Stimulated activated CD8-positive, alpha-beta memory T cell treated with anti-CD3 and anti-CD28 coated beads, Interleukin-12 subunit alpha, Interleukin-12 subunit beta, amount 100 ng/mL, for 1 hour (primary cell): ENCODE measurements at places on chromosomes 16 and 17.

DNA sequence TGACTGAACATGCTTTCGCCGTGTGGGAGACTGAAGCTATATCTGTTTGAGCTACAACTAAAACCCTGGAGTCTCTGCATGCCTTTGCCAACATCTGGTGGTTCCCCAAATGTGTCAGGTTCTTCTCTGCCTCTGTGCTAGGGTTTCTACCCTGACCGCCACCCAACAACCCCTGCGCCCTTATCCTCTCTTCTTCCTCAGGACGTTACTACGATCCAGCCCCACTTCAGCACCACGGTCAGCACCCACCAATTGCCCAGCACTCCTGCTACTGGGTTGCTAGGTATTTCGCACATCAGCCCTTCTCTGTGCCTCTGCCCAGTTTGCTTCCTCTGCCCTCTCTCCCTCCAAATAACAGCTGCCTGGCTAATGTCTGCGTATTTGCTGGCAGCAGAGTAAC lies 106.3 kb upstream of the HSBP1 start:
- DNase-seq, result no peak

- DNase-seq, result no peak
These were observed 22.4 kb upstream of the DYNLRB2 start for GRCh38 chr16:80518436-80518835.

GRCh38 chr17:82729479-82730260 lies 5.7 kb upstream of the FN3K start:
- no peak for DNase-seq

GRCh38 chr16:56340864-56341365 lies 84.4 kb downstream of the AMFR start:
- DNase-seq, result no peak

DNA sequence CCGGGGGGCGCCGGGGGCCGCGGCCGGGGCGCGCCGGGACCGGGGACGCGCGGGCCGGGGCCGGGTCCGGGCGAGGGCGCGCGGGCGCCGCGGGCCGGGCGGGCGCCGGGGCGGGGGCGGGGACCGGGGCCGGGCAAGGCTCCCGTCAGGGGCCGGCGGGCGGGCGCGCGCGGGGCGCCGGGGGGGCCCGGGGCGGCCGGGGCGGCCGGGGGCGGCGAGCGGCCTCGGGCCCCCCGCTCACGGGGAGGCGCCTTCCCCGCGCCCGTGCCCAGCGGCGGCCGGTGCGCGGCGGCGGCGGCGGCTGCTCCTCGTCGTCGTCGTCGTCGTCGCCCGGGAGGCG lies 563 bp downstream of the ZCCHC14 start:
- no peak for DNase-seq

DNA sequence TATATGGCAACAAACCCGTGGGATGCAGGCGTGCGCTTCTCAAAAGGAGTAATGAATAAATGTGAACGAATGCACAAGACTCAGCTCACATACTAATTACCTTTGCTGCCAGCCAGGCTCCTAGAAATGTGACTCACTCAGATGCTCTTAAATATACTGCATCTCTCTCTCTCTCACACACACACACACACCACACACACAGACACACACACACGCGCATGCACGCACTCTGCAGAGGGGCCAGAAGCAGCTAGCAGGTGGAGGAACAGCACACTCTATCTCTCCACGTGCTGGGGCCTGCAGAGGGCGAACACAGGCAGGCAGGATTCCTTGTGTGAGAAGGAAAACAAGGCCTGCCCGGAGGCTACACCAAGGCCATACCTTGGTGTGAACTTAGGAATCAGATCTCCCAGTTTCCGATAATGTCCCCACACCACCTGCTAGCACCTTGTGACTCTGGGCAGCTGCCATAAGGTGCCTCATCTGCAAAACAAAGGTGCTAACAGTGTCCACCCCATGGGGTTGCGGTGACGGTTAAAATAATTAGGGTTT lies 5.3 kb downstream of the GPRC5B start:
- no peak for DNase-seq

DNA sequence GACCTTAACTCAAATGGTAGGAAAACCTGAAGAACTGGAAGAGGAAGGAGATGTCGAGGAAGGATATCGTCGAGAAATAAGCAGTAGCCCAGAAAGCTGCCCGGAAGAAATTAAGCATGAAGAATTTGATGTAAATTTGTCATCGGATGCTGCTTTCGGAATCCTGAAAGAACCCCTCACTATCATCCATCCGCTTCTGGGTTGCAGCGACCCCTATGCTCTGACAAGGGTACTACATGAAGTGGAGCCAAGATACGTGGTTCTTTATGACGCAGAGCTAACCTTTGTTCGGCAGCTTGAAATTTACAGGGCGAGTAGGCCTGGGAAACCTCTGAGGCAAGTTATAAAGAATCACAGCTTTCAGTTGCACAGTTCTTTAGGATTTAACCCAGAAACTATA lies 15.5 kb downstream of the ERCC4 start:
- no peak for DNase-seq

DNA sequence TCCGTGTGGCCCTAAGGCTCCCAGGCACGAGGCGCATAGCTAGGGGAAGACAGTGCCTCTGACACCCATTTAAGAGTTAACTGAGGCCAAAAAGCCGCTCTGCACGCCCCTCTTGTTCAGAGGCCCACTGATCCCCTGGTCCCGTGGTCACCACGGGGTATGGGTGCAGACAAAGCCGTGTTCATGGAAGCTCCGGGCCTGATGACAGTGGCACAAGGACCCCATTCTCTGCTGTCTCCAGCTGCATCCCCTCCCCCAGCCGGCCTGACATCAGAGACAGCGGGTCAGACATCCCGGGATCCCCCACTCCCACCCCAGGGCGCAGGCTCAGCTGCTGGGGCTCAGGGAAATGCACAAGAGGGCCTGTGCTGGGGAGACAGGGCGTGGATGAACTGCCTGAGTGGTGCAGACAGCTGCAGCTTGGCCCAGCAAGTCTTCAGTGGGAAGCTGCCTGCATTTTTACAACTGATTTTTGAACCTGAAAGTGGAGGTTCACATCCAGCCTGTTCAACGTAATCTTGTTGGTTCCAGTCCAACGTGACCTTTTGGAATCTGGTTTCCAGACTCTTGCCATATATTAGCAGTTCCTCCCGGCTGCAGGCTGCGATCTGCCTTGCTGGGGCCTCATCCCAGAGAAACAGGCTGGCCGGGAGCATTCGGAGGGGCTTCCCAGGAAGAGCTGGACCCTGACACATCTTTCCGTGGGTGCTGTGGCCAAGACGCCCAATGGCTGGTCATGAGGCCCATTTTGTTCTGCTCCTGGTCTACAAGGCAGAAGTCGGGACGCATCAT lies 9.7 kb upstream of the BAHCC1 start:
- DNase-seq, result no peak

DNA sequence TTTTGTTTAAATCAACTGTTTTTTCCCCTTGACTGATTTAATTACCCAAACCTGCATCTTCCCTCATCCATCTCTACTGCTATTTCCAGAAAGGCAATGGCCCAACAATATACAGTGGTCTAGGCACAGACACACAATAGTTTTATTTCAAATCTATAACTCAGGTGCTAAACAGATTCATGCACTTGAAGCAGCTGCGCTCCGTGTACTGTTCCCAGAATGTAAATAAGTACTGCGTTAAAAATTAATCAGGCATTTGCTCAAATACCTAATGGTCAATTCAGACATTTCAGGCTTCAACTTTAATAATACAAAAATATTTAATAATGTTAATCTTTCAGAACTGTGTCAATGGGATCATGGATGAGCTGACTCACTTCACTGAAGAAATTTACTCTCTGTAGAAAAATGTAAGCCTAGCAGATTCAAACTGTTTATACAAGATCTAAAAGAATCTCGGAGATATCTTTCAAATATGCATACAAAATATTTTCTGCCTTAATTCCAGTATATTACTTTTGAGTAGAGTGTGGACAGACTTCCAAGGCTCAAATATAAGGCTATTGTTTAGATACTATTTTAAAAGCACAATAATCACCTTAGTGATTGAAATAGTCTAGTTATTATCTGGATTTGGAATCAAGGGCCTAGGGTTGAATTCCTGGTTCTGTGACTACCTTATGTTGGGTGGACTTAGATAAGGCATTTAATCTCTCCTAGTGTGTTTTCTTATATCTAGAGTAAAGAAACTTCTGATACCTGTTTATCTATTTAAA lies 97.4 kb upstream of the PSMD7 start:
- DNase-seq, result no peak

DNA sequence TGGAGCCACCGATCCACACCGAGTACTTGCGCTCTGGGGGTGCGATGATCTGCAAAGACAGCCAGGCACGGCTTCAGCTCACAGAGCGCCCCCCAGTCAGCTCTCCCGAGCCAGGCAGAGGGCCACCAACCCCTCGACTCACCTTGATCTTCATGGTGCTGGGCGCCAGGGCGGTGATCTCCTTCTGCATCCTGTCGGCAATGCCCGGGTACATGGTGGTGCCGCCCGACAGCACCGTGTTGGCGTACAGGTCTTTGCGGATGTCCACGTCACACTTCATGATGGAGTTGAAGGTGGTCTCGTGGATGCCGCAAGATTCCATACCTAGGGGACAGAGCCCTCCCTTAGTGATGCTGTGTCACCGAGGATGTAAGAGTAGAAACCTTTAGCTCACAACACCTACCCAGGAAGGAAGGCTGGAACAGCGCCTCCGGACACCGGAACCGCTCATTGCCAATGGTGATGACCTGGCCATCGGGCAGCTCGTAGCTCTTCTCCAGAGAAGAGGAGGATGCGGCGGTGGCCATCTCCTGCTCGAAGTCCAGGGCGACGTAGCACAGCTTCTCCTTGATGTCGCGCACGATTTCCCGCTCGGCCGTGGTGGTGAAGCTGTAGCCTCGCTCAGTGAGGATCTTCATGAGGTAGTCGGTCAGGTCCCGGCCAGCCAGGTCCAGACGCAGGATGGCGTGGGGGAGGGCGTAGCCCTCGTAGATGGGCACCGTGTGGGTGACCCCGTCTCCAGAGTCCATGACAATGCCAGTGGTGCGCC lies 1.6 kb downstream of the ACTG1 start:
- DNase-seq, result peak; percentile 10

DNA sequence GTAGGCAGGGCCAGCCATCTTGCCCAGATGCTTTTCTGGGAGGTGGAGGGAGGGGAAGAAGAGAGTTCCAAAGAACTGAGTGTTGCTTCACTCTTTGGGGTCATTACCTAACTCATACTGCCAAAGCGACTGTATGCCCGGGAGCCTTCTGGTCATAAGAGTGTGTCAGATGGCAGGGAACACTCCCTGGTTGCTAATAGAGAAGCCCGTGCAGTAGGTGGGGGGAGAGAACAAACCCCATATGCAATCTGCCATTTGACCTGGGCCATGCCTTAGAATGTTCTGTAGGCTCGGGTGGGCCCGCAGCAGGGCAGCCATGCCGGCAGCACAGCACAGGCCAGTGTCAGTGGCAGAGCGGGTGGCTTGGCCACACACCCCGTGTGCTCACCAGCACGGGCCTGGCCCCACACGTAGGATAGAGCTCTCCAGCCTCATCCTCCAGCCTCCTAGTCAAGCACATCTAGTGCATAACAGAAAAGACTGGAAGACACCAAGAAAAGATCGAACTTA lies 120.5 kb downstream of the SOCS1 start:
- DNase-seq, result no peak

- no peak for DNase-seq
These were observed 242.6 kb downstream of the XYLT1 start for GRCh38 chr16:17228048-17228707.

- DNase-seq, result no peak
These were observed 1.6 kb downstream of the TPPP3 start for GRCh38 chr16:67391424-67392300.

GRCh38 chr16:64312980-64313379 lies 808.9 kb downstream of the CDH11 start:
- DNase-seq, result no peak

GRCh38 chr17:7290685-7291084 lies 3.8 kb downstream of the YBX2 start:
- DNase-seq, result no peak

DNA sequence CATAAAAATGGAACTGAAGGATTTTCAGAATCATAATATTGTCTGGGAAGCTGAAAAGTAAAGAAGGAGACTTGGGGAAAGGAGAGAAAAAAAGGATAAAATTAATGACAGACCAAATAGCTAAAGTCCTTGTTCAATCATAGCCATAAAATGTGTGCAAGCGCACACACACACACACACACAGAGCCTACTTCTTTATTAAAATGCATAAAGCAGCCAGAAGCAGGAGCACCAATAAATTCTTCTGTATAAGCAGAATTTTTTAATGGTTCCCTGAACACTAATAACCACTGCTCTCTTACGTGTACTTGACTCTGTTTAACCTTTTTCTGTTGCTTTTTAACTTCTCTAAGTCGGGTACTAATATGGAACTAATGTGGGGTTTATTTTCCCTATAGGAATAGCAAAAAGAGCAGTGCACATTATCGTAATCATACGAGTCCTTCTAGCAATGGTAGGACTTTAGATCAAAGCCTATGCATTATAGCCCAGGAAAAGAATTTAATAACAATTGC lies 131.0 kb upstream of the PSMD7 start:
- DNase-seq, result no peak

- no peak for DNase-seq
These were observed 593 bp downstream of the CDIPT start for GRCh38 chr16:29862383-29862883.

- DNase-seq, result no peak
These were observed 180.2 kb downstream of the RPTOR start for GRCh38 chr17:80724775-80725266.

- no peak for DNase-seq
These were observed 53.0 kb downstream of the SF3B3 start for GRCh38 chr16:70576431-70577255.

DNA sequence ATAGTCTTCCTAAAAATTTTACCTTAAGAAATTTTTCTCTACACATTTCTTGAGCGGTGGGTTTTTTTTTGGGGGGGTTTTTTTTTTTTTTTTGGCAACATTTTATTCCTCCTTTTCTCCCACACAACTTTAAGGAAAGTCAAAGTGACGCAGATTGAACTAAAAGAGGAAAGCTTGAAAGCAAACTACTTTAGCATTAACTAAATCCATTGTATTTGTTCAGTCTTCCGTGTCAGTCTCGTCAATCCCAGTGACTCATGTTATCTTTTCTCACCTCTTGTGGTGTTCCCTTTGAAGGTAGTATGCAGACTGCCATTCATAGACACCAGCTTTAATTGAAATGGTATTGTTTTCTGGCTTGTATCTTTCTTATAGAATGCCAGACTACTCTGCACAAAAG lies 39.3 kb downstream of the TADA2A start:
- no peak for DNase-seq

GRCh38 chr16:76193906-76194615 lies 83.1 kb upstream of the CNTNAP4 start:
- no peak for DNase-seq

DNA sequence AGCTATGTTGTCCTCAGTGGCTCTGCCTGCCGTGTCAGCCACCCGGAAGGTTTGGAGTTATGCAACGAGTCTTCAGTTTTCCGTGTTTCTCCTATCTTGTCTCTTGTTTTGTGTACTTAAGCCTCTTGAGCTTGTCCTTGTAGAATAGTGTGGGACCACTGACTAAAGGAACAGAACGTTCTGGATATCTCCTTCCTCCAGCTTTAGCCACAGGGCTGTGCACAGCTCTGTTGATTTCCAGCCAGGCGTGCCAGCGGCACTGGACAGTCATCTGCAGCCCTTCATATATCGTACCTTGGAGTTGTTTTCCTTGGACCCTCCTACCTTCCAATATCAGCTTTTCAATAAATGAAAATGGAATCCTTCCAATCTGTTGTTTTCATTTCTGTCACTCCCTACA lies 39.8 kb downstream of the TMEM11 start:
- DNase-seq, result no peak

- DNase-seq, result no peak
These were observed 7.7 kb downstream of the DOK4 start for GRCh38 chr16:57478396-57479204.

- DNase-seq, result no peak
These were observed 848 bp downstream of the DNASE1L2 start for GRCh38 chr16:2237102-2237482.
